Stimulated activated CD4-positive, alpha-beta T cell treated with anti-CD3 and anti-CD28 coated beads, Interleukin-2, amount 100 ng/mL, for 24 hours (primary cell): ENCODE measurements at places on chromosomes 1 and 21.

DNA sequence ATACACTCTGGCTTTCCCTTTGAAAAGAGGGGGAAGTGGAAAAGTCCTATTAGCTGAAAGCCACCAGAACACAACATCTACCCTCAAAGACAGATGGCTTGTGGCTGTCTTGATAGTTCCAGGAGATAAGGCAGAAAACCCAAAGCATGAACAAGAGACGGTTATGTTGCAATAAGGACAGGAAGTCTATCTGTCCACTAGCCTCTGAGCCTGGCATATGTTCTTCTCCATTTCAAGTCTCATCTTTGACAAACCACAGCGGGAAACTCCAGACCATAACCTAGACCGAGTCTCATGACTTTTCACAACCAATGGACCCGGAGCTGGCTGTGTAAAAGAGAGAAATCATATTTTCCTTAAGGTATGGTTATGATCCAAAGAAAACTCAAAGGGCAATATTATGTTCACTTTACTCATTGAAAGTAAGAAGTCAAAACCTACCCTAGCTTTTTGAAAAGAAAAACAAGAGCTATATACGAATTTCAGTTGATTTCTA, 33.8 kb downstream of the DUSP10 start:
- DNase-seq = peak; percentile 55

DNA sequence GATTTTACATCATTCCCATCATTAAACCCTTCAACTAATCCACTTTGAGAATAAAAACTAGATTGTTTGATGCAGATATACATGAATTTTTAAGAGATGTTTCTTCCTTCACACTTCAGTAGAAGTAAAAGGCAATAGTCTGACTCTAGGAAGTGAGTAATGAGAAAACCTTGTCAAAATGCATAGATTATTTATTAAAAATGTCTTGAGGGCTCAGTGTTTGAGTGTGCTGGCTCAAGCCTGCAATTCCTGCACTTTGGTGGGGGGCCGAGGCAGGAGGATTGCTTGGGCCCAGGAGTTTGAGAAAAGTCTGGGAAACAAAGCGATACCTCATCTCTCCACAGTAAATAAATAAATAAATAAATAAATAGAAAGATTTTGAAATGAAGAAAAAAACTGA, 177.1 kb downstream of the NEGR1 start:
- no peak for DNase-seq

DNA sequence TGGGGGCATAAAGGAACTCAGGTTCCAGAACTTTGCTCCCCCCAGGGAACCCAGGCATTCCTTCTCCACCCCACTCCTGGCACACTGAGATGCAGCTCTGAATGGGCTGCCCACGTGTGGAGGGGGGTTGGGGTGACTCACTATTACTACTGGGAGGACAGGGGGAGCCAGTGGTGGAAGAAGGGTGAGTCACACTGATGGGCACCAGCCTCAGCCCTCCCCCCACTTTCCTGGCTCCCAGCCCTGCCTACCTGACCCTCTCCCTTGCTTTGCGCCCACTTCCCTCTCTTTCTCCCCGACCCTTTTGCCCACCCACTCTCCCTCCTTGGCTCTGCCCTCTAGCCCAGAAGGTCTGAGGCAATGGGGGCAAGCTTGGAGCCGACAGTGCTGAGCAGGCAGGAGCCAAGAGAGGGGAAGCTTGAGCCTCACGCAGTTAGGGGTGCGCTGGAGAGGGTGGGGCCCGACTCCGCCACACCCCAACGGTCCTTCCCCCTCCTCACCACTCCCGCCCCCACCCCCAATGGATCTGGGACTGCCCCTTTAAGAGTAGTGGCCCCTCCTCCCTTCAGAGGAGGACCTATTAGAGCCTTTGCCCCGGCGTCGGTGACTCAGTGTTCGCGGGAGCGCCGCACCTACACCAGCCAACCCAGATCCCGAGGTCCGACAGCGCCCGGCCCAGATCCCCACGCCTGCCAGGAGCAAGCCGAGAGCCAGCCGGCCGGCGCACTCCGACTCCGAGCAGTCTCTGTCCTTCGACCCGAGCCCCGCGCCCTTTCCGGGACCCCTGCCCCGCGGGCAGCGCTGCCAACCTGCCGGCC, at the start of gene LMNA:
Gene LMNA (plus strand): TSS at position 611 of the 818 bp plus-strand sequence. CDS start 208 bp downstream, outside the sequence.
- peak; percentile 80 for DNase-seq

DNA sequence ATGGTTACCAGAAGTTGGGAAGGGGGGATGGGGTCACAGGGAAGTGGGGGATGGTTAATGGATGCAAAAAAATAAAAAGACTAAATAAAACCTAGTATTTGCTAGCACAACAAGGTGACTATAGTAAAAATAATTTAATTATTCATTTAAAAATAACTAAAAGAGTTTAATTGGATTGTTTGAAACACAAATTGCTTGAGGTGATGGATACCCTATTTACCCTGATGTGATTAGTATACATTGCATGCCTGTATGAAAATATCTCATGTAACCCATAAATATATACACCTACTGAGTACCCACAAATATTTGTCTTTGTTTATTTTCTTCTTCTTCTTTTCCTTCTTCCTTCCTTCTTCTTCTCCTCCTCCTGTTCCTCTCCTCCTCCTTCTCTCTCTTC, 57.8 kb upstream of the MACF1 start:
- DNase-seq = no peak

- DNase-seq = no peak
These were observed 328.7 kb downstream of the PTPRC start for GRCh38 chr1:198967566-198967965.

- DNase-seq = no peak
These were observed 2.8 kb downstream of the PPIH start for GRCh38 chr1:42660907-42661500.

DNA sequence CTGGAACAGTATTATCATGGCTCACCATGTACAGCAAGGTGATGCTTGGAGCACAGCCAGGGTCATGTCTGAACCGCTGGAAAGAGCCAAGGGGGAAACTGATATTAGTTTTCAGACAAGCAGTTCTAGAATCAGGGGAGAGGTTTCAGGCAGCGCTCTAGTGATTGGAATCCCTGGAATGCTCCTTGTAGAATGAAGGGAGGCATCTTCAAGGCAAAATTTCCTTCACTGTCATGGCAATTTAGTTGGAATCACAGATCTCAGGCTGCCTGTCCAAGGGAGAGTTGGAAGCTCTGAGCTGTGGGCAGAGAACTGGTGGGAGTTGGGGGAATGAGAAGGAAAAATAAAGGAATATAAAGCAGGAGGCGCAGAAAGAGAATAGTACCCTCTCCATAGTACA, 737.1 kb downstream of the PTPRU start:
- no peak for DNase-seq

DNA sequence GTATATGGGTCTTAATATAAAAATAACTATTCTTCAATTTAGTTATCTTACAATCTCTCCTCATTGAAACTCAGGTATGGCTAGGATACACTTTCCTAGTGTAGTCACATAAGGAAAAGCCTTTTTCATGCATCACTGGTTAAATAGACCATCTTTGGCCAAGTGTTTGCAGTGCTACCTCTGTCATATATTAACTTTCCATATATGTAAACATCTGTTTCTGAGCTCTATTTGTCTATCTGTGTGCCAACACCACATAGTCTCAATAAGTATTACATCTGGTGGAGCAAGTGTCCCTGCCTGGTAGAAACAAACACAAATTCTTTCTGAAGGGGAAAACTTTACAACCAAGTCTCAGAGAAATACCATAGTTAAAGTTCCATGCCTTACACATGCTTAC, 134.6 kb downstream of the TSEN15 start:
- DNase-seq = no peak

DNA sequence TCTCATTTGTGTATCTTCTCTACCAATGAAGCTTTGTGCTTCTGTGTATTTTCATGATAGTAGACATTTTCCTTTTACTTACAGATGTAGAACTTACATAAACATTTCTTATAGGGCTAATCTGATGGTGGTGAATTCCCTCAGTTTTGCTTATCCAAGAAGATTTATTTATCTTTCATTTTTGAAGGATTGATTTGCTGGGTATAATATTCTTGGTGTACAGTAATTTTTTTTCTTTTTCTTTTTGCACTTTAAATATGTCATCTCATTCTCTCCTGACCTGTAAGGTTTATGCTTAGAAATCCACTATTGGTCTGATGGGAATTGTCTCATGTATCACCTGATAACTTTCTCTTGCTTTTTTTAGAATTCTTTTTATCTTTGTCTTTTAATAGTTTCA, 127.6 kb upstream of the KCTD3 start:
- DNase-seq = no peak

- DNase-seq = no peak
These were observed 14.7 kb downstream of the TMCO1 start for GRCh38 chr1:165753934-165754333.

- DNase-seq = no peak
These were observed 28.6 kb upstream of the TMEM61 start for GRCh38 chr1:54951810-54952226.

GRCh38 chr1:157678721-157679120, 21.8 kb downstream of the FCRL3 start:
- DNase-seq = no peak

DNA sequence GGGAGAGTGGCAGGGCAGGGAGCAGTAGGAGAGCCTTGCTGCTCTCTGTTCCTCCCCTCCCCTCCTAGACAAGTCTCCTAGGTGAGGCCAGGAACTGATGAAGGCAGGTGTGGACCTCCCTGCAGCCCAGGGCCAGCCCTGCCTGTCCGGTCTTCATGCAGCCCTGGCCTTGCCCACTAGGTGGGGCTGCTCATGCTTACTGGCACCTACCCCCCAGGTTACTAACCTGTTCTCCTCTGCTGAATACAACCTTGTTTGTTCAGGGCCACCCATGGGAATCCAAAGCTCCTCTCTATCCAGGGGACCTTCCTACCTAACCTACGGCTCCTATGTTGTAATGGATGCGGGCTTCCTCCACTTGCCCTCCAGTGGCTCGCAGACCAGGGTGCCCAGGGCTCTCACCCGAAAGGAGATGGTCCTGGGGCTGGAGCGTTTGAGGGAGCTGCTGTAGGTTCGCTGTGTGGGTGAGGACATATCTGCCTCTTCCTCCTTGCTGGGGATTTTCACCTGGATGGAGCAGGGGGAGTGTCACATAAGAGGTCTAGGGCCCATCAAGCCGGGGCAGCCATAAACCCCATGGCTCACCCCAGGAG, 7.9 kb upstream of the TNNT2 start:
- DNase-seq = peak; percentile 28

DNA sequence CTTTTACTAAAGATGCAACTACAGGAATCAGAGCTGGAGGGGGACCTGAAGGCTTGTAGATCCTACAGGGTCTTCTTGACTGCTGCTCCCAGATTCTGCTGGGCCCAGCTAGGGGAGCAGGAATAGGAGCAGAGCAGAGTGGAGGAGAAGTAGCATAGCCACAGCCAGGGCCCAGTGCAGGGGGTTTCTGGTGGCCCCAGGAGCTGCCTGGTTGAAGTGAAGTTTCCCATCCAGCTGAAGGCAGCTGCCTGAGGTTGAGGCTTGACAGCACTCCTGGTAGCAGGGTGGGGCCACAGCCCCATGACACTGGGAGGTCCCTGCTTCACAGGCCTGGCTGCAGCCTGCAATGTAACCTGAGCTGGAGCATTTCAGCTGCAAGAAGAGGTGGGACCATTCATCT, 2.0 kb upstream of the INPP5B start:
- no peak for DNase-seq

- DNase-seq = no peak
These were observed 17.3 kb downstream of the DDR2 start for GRCh38 chr1:162649583-162649982.

DNA sequence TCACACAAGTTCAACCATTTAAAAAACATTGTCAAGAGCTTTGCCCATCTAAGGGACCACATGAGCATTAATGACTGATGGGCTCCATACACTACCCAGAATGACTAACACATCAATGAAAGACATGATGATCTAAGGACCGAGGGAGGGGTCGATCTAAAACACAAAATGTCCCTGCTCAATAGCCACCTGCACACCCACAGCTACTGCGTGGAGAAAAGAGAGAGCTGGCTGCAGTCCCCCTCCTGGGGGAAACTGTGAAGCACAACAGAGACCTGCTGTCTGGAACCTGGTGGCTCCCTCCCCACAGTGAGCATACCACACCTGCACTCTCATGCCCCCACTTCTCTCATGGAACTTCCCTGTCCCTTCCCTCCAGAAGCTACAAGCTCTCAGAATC, 130.1 kb upstream of the ERG start:
- no peak for DNase-seq
